ENCODE measurements at places on chromosomes 4 and X.
A peak's percentile ranks its signal among the peaks of the same experiment; 100 is the strongest.

DNA sequence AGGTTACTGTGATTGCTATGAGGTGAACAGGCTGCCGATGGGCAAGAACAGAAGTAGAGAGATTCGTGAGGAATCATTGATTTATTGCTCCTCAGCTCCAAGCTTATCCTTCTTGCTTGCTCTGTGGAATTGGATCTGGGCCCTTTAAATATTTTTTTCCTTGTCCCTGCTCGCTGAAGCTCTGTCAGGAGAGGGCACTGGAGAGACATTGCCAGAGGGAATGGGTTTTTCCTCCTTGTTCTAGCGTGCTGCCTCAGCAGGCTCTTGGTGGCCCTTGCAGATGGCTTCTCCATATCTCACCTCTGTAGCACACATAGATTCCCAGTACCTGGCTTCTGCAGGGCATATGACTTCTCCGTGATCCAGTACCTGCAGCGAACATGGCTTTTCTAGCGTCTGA is 67.4 kb downstream of the CNGA2 start:
- no peak for DNase-seq

DNA sequence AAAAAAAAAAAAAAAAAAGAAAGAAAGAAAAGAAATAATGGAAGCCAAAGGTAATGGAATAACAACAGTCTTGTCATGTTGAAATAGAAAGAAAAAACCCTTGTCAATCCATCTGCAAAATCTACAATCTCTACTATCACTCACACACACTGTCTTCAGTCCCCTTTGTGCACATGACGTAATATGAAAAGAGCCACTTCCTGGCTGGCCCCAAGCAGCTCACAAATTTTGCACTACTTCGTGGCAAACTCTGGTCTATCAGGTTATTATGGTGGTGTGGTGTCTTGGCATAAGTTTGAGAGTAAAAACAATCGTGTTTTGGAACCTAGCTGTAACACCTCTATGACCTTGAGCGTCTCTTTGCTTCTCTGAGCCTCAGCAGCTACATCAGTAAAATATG is 8.3 kb upstream of the AFAP1 start:
- no peak for DNase-seq

DNA sequence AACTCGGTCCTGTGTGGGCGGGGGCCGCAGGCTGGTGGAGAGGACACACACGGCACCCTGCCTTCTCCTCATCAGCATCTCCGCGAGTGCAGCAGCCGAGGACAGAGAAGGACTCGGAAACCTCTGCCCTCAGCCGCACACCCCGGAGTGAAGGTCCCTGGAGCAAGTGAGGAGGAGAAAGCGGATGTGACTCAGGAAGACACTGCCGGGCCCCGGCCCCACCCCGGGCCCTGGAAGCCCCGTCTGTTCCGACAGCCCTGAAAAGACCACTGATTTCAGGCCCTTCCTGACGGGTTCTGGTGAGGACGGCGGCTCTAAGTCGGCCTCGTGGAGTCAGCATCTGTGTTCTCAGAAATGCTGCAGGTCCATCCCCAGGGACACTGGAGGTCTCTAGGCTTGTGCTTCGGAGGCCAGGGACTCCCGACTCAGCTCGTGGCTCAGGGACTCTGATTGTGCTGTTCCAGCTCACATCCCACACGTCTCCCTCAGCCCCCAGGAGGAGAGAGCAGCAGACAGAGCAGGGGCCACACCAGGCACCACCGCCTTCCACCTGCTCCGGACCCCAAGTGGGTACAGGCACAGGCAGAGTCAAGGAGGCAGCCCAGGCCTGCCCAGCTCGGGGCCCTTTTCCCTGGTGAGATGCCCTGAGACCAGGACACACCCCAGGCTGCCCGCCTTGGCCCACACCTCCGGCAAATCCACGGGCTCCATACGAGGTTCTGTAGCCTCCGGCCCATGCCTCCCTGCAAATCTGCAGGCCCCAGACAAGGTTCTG is 134.5 kb upstream of the NKX1-1 start:
- no peak for DNase-seq

DNA sequence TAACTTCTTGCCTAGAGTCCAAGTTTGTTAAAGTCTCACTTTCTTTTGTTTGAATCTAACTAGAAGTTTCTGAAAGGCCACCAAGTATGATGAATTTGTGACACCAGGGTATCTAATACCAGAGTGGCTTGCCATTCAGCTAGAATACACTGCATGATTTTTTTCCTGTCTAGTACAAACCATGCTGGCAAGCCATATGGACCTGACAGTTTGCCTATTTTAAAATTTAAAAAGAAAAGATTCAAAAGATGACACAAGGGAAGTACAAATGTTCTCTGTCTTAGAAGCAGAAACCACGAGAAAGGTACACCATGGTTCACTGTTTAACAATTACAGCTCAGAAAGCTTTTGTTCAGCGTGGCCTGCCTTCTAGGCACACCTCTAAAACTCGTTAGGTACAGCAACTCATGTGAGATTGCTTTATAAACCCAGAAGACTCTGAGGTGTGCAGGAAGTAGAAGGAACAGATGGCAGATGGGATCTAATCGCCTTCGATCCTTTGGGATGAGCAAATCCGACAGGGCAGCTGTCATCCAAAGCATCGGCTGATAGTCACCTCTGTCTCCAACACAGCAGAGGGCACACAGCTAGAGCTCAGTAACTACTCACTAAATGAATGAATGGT is 35.4 kb upstream of the CENPU start:
- no peak for DNase-seq

- DNase-seq: peak; percentile 14
These were observed 146.8 kb downstream of the RPA4 start for GRCh38 chrX:97030463-97030862.

DNA sequence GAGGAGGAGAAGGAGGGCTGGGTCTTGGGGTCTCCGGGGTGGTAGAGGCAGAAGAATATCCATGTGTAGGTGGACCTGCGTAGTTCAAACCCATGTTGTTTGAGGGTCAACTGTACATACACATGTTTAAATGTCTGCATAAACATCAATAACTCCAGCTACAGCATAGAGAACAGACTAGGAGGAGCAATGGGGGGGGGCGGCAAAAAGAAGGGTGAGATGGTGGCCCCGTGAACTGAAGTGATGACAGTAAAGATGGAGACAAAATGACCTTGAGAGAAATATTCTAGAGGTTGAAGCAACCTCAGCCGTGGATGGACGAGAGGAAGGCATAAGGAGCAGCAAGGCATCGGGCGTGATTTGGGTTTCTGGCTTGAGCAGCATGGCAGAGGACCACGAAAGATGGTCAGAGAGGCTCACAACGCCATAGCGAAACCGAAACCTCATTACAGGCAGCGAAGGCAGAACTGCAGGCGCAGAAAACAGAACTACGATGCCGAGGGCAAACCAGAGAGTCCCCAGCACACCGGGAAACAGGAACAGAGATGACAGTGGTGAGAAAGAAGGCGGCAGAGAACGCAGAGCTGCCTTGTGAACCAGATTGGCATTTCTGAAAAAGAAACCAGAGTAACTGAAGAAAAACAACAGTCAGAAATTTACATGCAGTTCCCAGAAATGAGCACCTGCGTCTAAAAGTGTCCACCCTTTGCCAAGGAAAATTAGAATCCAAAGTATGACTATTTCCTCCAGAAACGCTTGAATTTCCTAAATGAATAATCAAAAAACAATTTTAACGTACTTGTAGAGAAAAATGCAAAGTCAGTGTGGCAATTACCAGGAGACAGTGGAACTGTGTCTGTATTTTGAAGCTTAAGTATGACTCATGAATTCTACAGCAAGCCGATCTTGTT is 50.3 kb upstream of the ENPP6 start:
- peak; percentile 99 for DNase-seq

GRCh38 chrX:44400588-44400987 is 57.1 kb upstream of the EFHC2 start:
- DNase-seq: no peak

- DNase-seq: no peak
These were observed 536.2 kb downstream of the MID1IP1 start for GRCh38 chrX:39337451-39337850.

GRCh38 chrX:24513416-24513815 is 48.3 kb downstream of the PDK3 start:
- DNase-seq: peak; percentile 76

DNA sequence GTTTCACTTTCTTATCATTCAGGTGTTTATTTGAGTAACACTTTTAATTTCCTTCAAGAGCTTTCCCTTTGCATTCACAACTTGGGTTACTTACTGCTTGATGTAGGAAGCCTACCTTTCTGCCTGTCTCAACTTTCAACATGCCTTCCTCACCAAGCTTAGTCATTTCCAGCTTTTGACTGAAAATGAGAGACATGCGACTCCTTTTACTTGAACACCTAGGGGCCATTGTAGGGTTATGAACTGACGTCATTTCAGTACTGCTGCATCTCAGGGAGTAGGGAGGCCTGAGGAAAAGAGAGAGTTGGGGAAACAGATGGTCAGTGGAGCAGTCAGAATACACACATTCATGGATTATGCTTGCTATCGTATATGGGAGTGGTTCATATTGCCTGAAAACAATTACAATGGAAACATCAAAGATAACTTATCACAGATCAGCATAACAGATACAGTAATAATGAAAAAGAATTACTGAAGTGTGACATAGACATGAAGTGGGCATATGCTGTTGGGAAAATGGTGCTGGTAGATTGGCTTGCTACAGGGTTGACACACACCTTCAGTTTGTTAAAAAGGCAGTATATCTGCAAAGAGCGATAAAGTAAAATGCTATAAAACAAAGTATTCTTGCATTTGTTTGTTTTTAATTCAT is 25.7 kb downstream of the USP53 start:
- DNase-seq: peak; percentile 90

DNA sequence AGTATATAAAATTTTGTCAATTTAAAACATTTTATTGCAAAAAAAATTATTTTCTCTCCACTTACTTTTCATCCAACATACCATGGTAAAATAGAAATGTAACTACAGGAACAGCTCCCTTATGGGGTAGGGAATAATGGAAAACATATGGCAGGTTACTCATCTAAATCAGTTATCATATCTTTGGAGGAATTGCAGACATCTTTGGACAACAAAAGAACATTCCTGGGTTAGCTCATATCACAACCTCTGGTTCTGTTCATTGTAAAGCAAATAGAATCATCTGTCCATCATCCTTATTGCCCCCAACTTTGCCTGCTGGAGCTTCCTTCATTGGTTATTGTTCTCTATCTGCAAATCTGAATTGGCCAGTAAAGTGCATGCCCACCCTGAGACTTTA is 387.5 kb upstream of the GRID2 start:
- DNase-seq: no peak

- DNase-seq: no peak
These were observed 362.0 kb downstream of the CBLL2 start for GRCh38 chrX:22634751-22635150.

DNA sequence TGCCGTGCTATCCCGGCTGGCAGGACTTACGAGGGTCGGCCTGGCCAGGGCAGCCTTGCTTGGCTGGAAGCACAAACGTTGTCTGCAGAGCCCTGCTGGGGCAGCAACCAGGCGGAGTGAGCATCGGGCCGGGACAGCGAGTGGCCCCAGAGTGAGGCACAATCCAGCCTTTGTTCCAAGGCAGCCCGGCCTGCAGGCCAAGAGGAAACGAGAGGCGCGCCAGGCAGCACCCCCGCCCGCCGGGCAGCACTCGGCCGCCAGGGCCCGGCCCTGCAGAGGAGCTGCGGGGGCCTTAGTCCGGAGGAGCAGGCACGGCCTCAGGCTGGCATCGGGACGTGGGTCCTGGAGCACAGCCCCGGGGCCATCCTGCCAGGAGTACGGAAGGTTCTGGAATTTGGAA is 24.1 kb downstream of the FGFRL1 start:
- DNase-seq: no peak

DNA sequence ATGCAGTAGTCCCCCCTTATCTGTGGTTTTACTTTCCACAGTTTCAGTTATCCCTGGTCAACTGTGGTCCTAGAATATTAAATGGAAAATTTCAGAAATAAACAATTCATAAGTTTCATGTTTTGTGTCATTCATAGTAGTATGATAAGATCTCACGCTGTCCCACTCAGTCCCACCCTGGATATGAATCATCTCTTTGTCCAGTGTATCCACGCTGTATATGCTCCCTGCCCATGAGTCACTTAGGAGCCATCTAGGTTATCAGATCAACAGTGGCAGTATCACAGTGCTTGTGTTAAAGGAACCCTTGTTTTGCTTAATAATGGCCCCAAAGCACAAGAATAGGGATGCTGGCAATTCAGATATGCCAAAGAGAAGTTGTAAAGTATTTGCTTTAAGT is 16.2 kb upstream of the SYTL4 start:
- no peak for DNase-seq

All from GM12865 (cell line).